ENCODE measurements at places on chromosomes 1 and 21.

DNA sequence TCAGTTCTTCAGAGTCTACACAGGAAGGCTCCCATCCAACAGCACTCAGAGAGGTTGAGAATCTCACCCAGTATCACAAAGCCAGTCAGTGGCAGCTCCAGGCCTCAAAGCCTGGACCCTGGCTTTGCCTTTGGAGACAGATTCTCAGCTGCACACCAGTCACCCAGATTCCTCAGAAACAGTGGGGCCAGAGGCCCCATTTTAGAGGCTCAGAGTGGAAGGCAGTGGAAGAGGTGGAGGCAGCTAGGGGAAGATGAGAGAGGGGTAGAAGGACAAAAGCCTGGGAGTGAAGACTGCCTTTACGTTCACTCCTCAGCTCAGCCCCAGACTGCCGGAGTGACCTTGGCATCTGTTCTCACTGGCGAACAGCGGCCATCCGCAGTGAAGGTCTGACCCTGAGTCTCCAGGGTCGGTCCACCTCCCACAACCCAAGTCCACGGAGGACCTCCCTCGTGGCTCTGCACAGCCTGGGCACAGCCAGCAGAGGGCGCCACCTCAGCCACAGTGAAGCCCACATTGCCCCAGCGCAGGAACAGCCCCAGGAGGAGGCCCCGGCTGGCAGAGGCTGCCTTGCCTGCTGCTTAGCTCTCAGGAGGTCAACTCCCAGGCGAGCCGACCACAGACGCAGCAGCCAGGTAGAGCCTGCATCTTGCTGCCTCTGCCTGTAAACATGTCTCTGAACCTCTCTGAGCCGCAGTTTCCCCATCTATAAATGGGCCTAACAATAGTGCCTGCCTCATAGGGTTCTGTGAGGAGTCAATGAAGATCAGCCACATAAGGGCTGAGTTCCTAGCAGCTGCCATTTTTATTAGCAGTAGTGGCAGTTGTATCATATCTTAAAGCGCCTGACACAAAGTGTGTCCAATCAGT lies 5.9 kb upstream of the FNDC5 start:
- peak; percentile 48 for DNase-seq

DNA sequence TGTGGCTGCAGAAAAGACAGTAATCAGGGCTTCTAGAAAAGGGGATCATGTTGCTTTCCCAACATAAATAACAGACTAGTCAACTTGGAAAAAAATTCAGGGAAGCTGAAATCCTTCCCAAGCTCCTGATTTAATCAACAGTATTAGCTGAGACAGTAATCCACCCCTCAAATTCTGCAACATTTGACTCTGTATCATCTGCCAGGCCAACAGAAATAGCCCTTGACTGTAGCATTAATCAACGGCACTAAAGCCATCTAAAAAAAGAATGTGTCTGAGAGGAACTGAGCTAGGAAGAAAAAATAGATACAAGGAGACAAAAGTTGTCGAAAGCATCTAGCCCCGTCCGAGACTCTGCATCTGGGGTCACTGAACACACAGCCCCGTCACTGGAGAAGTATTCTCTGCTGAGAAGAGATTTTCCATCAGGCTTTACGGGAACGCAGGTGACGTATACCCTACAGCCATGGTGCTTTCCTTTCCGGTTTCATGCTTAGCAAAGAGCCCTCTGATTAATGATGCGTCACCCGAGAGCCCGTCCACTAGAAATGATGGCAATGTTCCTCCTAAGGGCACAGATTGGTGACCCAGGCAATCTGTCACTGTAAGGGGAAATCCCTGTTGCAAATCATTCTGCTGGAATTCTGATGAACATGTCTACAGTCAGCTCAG lies 42.1 kb upstream of the TP53BP2 start:
- DNase-seq, result no peak

- DNase-seq, result no peak
These were observed 45.6 kb upstream of the CSF1 start for GRCh38 chr1:109864930-109865612.

DNA sequence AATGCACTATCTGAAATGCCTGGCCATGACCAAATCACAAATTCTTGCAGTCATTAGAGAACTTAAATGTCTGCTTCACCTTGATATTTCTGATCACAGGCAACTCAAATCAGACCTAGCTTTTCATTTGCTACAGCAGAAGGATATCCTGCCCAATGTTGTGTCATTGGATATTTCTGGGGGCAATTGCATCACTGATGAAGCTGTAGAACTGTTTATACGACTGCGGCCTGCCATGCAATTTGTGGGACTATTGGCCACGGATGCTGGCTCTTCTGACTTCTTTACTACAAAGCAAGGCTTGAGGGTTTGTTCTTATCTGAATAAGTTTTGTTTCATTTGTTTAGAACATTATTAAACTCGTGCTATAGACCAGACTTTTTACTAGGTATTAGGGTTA lies 14.9 kb downstream of the ZYG11A start:
- no peak for DNase-seq

DNA sequence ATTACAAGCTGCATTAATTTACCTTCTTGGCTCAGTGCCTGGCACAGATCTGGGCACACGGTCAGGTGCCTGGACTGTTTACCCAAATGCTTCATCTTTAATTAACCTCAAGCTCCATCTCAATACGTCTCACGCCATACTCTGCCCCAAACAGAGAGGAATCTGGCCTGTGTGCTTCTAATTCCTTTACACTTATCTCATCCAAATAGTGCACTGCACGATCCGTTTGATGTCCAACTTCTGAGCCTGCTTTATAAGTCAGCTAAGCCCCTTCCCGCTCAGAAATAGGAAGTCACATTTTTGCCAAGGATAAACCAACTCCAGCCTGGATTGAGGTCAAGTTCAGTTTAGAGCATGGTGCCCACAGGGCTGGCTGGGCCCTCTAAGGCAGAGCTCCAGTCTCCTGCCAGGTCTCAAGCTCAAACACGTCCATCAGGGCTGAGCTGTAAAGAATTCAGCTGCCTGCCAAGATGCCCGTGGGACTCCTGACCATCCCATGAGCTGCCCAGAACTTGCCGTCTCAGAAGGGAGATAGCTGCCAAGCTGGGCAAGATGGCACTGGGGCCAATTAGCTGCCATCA lies 233.5 kb downstream of the TRABD2B start:
- no peak for DNase-seq

DNA sequence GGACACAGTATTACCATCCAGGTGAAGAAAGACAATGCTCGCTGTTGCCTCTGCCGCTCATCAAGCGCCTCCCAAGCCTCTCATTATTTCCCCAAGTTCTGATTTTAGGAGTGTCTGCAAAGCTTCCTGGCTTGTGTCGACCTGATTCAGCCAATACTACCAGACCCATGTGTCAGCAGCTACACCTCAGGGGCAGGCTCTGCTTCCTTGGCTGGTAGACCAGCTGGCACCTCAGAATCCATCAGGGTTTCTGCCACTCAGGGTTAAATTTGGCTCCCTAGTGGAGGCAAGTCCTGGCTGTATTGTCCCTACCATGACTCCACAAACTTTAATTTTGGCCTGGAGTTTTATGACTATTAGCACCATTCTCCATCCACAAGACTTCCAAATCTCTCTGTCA lies 35.4 kb downstream of the SUSD4 start:
- no peak for DNase-seq

GRCh38 chr1:47766832-47767740 lies 230.1 kb downstream of the TRABD2B start:
- no peak for DNase-seq

- no peak for DNase-seq
These were observed 841 bp downstream of the CENPF start for GRCh38 chr1:214603819-214604252.

GRCh38 chr1:93716163-93716562 lies 34.5 kb upstream of the BCAR3 start:
- no peak for DNase-seq

DNA sequence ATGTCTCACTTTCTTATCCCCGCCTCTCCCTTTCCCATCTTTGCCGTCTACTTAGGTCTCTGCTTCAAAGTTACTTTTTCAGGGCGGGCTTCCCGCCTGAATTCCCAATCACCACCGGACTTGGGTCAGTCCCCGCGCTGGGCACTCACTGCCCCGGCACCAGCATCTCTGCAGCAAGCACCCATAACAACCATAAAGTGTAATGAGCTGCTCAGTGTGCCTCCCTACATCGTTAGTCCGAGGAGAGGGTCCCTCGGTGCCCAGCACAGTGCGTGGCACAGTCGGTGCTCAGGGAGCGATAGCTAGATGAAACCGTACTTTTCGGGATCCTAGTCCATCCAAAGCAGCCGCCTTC lies 633 bp upstream of the CTPS1 start:
- DNase-seq, result no peak

- no peak for DNase-seq
These were observed 32.7 kb downstream of the C8B start for GRCh38 chr1:56933161-56933560.

- DNase-seq, result no peak
These were observed 43.7 kb downstream of the ADAMTS1 start for GRCh38 chr21:26801498-26801897.

GRCh38 chr21:32359719-32360260 lies 33.0 kb downstream of the URB1 start:
- no peak for DNase-seq

- DNase-seq, result no peak
These were observed 331.5 kb upstream of the AJAP1 start for GRCh38 chr1:4322881-4323280.

- no peak for DNase-seq
These were observed 75.1 kb upstream of the PGBD5 start for GRCh38 chr1:230501242-230501641.

DNA sequence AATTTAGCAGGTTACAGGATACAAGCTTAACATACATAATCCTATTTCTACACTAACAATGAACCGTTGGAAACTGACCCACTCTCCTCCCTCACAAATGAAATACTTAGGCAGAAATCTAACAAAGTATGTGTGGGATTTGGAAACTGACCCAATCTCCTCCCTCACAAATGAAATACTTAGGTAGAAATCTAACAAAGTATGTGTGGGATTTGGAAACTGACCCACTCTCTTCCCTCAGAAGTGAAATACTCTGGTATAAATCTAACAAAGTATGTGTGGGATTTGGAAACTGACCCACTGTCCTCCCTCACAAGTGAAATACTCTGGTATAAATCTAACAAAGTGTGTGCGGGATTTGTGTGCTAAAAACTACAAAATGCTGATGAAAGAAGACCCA lies 60.3 kb downstream of the TRAF5 start:
- no peak for DNase-seq

DNA sequence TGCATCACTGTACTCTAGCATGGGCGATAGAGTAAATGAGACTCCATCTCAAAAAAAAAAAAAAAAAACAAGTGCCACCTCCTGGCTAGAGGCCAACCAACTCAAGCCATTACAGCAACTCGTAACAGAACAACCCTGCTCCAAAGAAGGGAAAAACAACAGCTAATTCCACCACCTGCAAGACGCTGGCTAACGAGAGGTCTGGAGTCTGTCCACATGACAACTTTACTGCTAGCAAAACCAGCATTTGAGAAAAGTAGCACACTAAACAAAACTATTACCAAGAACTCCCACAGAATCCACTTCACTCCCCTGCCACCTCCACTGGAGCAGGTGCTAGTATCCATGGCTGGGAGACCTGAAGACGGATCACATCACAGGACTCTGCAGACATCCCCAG lies 24.1 kb upstream of the EGLN1 start:
- no peak for DNase-seq

DNA sequence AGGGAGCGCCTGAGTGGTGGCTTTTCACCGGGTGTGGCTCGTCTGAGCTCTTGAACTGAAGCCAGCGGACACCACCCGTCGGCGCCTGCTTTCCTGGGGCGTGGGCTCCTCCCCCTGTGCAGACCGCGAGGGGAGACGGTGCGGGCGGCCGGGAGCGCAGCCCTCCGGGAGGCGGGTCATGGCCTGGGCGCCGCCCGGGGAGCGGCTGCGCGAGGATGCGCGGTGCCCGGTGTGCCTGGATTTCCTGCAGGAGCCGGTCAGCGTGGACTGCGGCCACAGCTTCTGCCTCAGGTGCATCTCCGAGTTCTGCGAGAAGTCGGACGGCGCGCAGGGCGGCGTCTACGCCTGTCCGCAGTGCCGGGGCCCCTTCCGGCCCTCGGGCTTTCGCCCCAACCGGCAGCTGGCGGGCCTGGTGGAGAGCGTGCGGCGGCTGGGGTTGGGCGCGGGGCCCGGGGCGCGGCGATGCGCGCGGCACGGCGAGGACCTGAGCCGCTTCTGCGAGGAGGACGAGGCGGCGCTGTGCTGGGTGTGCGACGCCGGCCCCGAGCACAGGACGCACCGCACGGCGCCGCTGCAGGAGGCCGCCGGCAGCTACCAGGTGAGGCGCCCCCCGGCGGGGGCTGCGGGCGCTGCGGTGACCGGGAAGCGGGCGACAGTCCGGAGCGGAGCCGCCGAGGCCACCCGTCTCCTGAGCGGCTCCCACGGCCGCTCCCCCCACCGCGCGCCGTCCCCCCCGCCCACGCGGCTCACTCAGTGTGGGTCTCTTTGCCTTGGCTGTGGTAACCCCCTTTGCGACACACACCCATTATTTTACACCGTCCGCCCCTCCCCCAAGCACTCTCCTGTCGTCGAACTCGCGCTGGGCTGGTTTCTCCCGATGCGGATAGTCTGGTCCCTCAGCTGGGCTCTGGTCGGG lies at the start of gene TRIM58:
Gene TRIM58, plus strand, starts transcription at position 119 of the 916 bp plus-strand sequence. Its CDS starts 60 bp downstream, at position 179.
- DNase-seq, result no peak

DNA sequence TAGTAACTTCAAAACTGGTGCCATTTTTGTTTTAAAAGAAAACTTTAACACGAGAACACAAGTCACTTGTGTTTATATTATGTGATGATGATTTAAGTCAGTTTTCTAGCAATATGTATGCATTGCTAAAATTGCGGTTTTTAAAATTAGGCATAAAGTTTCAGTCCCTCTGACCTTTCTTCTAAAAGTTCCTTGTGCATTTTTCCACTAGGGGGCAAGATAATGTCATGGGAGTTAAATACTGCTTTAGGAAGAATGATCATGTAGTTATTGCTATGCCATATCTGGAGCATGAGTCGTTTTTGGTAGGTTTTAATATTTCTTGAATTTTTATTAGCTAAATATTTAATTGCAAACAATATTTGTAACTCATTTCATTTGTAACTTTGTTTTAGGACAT lies 10.7 kb downstream of the CDC7 start:
- no peak for DNase-seq

Measured in effector CD4-positive, alpha-beta T cell (primary cell).